ENCODE measurements at places on chromosomes 3 and 15.

- peaks cover 11% of the 10 kb centered on the region for H3K36me3 ChIP-seq
- no peaks in the 10 kb centered on the region for H3K27me3 ChIP-seq
- H3K4me3 ChIP-seq = no peak overlapping the region
These were observed 25.0 kb downstream of the MCCC1 start for GRCh38 chr3:183074261-183074660.

DNA sequence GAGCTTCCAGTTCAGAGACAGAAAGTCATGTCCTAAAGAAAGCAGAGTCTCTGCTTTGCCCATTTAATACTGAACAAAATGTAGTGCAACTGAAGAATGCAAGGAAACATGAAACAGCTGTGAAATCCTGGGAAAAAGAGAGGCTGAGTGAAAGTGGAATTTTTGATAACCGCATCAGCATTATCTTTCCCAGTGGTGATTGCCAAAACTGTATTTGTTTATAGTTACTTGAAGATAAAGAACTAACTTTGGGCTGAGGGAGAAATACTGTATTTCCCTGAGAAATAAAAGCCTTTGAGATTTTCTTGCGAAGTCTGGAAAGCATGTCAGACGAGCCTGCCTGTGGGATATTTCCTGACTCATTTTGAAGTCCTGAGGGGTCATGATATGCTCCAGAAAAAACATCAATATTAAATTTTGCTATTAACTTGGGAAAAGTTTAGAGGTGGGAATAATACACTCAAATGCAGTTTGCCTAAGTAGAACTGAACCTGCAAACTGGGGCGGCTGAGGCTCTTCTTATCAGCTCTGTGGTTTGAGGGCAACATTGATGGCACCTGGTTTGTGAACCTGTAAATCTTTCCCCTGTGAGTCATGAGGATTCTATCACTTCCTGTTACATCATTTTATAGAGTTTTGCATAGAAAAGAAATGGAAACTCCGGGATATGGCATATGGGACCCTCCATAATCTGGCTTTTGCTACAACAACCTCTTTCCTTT, 855.3 kb downstream of the MCTP2 start:
- H3K27me3 ChIP-seq = no peaks in the 10 kb centered on the region
- no peaks in the 10 kb centered on the region for H3K36me3 ChIP-seq

DNA sequence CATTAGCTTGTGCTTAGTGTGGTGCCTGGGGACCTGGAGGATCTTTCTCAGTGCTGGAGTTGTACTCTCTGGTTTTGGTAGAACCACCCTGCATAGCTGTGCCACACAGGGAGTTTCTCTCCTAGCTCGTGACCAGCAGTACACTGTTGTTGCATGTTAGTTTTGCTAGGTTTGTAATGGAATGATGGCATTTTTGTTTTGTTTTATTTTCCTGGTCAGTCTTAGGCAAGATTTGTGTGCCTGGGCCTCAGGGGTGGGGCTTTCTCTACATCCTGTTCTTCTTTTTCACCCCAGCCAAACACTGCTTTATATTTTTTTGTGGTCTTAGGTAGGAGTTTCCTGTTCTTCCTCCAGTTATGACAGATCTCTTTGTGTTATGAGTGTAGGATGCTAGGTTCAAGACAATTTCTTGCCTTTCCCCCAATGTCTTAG, 534.5 kb upstream of the KCNMB2 start:
- H3K4me1 ChIP-seq = no peaks in the 10 kb centered on the region
- no peak overlapping the region for H3K27ac ChIP-seq

GRCh38 chr3:194102436-194102835, 33.5 kb upstream of the HES1 start:
- DNase-seq = no peak
- H3K36me3 ChIP-seq = no peaks in the 10 kb centered on the region
- no peaks in the 10 kb centered on the region for H3K4me1 ChIP-seq
- no peaks in the 10 kb centered on the region for H3K27me3 ChIP-seq
- H3K27ac ChIP-seq = no peak overlapping the region

GRCh38 chr3:43010638-43011037, 31.5 kb downstream of the GASK1A start:
- H3K4me3 ChIP-seq = no peak overlapping the region
- DNase-seq = no peak
- no peaks in the 10 kb centered on the region for H3K4me1 ChIP-seq
- H3K36me3 ChIP-seq = no peaks in the 10 kb centered on the region

DNA sequence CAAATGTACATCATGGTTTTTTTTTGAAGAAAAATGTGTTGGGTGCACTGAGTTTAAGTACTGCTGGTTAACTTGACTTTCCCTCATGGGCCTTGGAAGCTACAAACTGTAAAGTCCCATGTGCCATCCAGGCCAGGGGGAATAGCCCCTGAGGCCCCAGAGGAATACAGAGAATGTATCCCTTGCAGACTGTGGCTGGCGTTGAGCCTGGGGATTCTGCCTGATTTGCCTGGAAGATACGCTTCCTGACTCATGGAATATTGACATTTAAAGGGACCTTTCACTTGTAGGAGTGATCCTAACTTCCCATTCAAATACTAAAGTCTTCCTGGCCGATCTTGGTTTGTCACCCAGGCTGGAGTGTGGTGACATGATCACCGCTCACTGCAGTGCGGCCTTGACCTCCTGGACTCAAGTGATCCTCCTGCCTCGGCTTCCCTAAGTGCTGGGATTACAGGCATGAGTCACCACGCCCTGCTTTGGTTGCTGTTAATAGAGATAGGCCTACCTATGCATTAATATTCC, 42.0 kb downstream of the ADAMTSL3 start:
- H3K4me1 ChIP-seq = peaks cover 16% of the 10 kb centered on the region
- H3K36me3 ChIP-seq = no peaks in the 10 kb centered on the region
- DNase-seq = no peak
- no peak overlapping the region for H3K27ac ChIP-seq

- H3K4me1 ChIP-seq = peaks cover 3% of the 10 kb centered on the region
- H3K27ac ChIP-seq = no peak overlapping the region
- H3K27me3 ChIP-seq = peaks cover 11% of the 10 kb centered on the region
- DNase-seq = peak; percentile 58
These were observed 151.9 kb upstream of the FEZF2 start for GRCh38 chr3:62525281-62525680.

DNA sequence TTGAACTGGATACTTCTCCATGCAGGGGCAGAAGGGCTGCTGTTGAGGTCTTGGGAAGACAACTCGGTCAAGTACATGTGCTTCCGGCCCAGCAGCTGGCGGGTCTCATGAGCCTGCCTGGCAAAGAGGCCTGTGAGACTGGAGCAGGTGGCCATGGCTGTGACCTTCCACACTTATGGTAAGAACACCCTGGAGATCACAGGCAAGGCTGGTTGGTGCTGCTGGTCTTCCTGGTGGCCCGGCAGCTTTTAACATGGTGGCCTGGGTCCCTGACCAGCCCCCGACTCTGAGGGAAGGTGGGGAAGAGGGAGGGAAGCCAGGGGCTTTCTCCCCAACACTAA, 15.4 kb downstream of the CHRD start:
- H3K4me3 ChIP-seq = no peak overlapping the region
- DNase-seq = no peak
- H3K27ac ChIP-seq = no peak overlapping the region
- no peaks in the 10 kb centered on the region for H3K36me3 ChIP-seq

GRCh38 chr15:82554849-82555248, 14.6 kb upstream of the RPS17 start:
- DNase-seq = no peak
- peaks cover 8% of the 10 kb centered on the region for H3K4me1 ChIP-seq
- no peak overlapping the region for H3K4me3 ChIP-seq
- H3K27me3 ChIP-seq = no peaks in the 10 kb centered on the region

DNA sequence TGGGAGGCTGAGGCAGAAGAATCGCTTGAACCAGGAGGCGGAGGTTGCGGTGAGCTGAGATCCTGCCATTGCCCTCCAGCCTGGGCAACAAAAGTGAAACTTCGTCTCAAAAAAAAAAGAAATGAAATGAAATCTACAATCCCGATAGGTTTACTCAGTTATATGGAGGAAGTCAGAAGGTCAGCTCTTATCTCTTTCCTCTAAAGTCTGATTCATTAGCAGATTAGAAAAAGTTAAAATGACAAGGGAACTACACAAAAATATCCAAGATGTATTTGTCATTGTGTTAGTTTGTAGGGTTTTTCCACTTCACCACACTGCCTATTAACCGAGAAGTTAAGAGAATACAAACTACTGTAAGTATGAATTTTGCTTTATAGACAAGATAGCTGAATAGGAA, 420.6 kb downstream of the SHQ1 start:
- no peak overlapping the region for H3K27ac ChIP-seq
- no peaks in the 10 kb centered on the region for H3K27me3 ChIP-seq
- no peak overlapping the region for H3K4me3 ChIP-seq
- no peaks in the 10 kb centered on the region for H3K36me3 ChIP-seq

DNA sequence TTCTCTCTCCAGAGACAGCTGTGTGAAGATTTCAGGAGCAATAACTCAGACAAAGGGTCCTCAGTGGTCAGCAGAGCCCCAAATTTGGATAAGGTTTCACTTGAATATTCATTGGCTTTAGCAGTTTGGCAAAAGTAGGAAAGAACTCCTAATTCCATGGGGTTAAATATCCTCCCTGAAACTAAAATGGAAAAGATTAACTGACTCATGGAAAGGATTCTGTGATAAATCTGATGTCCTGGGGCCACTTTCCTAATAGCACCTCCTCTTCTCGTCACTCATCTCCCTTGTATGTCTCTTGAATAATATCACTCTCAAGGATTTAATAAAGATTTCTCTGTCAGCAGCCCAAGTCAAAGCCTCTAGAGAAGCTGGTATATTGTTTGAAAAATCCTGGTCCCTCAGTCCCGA, 33.3 kb upstream of the TBC1D23 start:
- no peak overlapping the region for H3K4me3 ChIP-seq
- H3K27ac ChIP-seq = no peak overlapping the region
- no peaks in the 10 kb centered on the region for H3K36me3 ChIP-seq
- H3K4me1 ChIP-seq = peaks cover 5% of the 10 kb centered on the region
- DNase-seq = no peak

- H3K27me3 ChIP-seq = no peaks in the 10 kb centered on the region
- H3K4me3 ChIP-seq = no peak overlapping the region
- no peaks in the 10 kb centered on the region for H3K36me3 ChIP-seq
- peaks cover 4% of the 10 kb centered on the region for H3K4me1 ChIP-seq
- DNase-seq = no peak
These were observed 91.7 kb upstream of the PRICKLE2 start for GRCh38 chr3:64316971-64317370.

GRCh38 chr15:95996494-95996893, 334.0 kb upstream of the NR2F2 start:
- no peak overlapping the region for H3K27ac ChIP-seq
- no peaks in the 10 kb centered on the region for H3K27me3 ChIP-seq
- no peaks in the 10 kb centered on the region for H3K36me3 ChIP-seq
- no peak overlapping the region for H3K4me3 ChIP-seq

- H3K4me1 ChIP-seq = no peaks in the 10 kb centered on the region
- no peak overlapping the region for H3K4me3 ChIP-seq
- H3K27ac ChIP-seq = no peak overlapping the region
- no peaks in the 10 kb centered on the region for H3K27me3 ChIP-seq
- DNase-seq = no peak
- H3K36me3 ChIP-seq = no peaks in the 10 kb centered on the region
These were observed 86.1 kb upstream of the SERPINI2 start for GRCh38 chr3:167559924-167560323.

DNA sequence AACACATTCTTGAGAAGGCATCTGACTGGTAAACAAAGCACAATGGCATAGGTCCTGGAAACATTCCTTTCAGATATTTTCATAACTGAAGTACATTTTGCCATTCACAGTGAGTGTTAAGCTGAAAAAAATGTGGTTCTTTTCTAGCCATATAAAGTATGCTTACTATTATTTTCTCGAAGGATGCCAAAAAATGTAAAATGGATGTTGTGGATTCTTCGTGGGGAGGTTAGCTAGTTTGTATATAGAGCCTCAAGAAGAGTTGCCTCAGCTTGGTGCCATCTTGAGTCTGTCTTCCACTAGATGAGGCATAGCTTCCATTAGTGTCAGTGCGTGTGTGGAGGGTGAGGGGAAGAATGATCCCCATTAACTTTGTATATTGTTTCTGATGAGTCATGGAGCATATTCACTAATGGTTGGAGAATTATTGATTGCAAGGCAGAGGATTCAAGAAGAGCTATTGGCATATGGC, 4.1 kb downstream of the MBNL1 start:
- H3K27ac ChIP-seq = peak overlapping the region; percentile 36
- H3K4me3 ChIP-seq = no peak overlapping the region
- H3K4me1 ChIP-seq = peaks cover 35% of the 10 kb centered on the region
- peaks cover 10% of the 10 kb centered on the region for H3K36me3 ChIP-seq
- DNase-seq = no peak

DNA sequence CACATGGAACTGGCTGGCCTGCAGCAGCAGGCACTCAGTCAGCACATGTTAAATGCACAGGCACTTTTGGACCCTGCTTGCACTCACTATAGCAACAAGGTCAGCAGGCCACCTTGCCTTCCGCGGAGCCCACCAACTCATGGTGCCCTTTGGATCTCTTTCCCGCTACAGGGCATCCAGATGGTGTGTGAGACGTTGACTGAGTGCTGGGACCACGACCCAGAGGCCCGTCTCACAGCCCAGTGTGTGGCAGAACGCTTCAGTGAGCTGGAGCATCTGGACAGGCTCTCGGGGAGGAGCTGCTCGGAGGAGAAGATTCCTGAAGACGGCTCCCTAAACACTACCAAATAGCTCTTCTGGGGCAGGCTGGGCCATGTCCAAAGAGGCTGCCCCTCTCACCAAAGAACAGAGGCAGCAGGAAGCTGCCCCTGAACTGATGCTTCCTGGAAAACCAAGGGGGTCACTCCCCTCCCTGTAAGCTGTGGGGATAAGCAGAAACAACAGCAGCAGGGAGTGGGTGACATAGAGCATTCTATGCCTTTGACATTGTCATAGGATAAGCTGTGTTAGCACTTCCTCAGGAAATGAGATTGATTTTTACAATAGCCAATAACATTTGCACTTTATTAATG, 85.0 kb downstream of the TGFBR2 start:
- no peak for DNase-seq
- H3K27me3 ChIP-seq = no peaks in the 10 kb centered on the region

- no peak overlapping the region for H3K27ac ChIP-seq
- H3K4me1 ChIP-seq = no peaks in the 10 kb centered on the region
- H3K4me3 ChIP-seq = no peak overlapping the region
- H3K36me3 ChIP-seq = no peaks in the 10 kb centered on the region
These were observed 49.0 kb upstream of the CACNA2D3 start for GRCh38 chr3:54073386-54073785.

DNA sequence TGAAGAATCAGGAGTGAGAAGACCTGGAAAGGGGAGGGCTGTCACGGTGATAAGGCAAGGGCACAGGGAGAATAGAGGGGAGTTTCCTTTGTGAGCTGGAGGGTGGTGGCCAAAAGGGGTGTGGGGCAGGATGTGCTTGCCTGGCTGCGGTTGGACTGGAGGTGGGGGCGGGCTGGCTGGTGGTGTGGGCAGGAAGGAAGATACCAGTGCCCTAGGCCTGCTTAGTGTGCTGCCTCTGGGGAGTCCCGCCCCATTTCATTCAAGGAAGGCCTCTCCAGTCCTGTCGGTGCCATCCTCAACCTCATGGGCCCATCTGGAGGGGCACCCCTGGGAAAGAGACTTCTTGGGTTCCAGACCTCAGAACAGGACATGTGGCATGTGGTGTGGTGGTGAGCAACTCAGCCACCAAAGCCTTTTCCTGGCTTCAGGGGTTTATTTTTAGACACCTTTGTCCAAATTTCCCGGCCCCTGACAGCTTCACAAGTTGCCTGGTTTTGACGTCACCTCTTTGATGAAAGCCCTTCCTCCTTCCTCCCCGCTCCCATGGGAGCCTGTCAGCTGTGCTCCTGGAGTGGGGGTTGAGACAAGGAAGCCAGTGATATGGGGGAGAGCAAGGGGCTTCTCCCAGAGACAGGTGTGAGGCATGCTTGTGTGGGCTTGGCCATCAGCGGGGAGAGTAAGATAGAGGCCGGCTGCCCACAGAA, 15.6 kb downstream of the TEX264 start:
- peaks cover 49% of the 10 kb centered on the region for H3K36me3 ChIP-seq
- H3K4me3 ChIP-seq = no peak overlapping the region
- DNase-seq = no peak
- peaks cover 4% of the 10 kb centered on the region for H3K4me1 ChIP-seq

All from RWPE2 (cell line).